NCI-H2081 (cell line): ENCODE measurements at places on chromosomes 7 and 10.

DNA sequence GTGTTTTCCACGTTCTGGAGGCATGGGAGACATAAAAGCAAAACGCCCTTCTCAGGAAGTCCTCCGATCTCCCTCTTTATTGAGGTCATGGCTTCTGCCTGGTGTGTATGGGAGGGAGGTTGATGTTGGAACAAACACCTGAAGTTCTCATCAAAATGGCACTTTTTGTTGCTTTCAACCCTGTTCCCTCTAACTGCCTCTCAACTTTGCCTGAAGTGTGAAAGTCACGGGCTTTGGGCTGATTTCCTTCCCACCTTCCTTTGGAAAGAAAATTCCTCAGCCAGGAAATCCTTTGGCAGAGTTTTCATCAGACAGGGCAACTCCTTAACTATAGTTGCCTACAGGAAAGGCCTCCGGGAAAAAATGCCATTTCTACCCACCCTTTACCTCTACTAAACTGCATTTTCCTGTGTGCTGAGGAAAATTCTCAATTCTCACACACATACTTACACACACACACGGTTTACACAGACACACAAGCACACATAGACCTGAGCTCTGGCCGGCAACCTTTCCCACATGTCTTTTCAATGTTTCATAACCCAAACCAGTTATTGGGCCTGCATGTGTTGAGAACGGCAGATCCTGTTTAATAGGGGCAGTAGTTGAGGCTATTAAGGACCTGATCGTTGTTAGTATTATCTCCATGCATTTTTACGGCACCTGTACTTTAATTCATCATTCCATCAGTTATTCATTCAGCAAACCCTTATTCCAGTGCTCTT is 36.4 kb downstream of the CYP17A1 start:
- no peak for DNase-seq

DNA sequence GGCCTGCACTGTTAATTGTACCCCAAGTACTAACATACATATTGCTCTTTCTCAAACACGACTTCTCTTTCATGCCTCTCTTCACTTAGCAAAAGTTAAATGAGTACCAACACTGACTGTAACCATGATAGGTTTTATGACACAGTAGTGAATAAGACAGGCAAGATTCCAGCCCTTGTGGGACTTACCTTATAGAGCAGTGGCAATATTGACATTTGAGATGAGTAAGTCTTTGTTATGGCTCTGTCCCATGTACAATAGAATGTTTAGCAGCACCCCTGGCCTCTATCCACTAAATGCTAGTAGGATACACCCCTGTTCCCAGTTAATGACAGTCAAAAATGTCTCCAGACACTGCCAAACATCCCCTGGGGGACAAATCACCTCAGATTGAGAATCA is 11.9 kb upstream of the COL1A2 start:
- DNase-seq, result no peak

DNA sequence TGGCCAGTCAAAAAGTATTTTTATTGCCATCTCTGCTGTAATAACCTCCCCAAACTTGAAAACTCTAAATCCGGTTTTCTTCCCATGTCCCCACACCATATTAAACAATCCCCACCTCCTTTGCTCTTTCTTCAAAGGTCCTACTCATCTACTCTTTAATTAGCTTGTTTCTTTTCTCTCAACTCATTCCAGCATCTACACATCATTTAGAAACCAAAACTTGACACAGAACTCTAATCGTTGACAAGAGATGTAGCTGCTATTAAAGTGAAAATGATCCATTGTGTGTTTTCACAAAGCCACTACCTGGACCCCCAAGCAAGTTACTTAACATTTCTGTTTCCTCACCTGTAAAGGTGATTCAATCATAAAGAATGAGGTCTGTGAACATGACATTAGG is 436.3 kb upstream of the NPVF start:
- no peak for DNase-seq

DNA sequence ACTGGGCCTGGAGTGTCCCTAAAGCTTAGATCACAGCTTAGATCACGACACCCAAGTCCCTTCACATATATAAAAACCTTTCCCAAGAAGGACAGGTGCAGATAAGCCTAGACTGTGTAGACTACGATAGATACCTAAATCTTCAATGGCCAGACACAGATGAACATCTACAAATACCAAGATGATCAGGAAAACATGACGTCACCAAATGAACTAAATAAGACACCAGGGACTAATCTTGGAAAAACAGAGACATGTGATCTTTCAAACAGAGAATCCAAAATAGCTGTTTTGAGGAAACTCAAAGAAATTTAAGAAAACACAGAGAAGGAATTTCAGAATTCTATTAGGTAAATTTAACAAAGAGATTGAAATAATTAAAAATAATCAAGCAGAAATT is 1082.6 kb upstream of the PHF14 start:
- DNase-seq, result no peak

DNA sequence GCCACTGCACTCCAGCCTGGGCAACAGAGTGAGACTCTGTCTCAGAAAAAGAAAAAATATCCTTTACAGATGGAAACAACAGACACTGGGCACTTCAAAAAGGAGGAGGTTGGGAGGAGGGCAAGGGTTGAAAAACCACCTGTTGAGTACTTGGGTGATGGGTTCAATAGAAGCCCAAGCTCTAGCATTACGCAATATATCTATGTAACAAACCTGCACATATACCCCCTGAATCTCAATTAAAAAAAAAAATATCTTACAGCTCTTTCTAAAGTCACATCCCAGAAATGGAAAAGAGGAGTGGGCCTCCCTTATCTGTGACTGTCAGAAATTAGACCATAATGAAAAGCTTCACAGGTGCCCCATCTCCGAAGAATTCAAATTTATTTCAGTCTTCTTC is 12.1 kb downstream of the VIM start:
- DNase-seq, result no peak

DNA sequence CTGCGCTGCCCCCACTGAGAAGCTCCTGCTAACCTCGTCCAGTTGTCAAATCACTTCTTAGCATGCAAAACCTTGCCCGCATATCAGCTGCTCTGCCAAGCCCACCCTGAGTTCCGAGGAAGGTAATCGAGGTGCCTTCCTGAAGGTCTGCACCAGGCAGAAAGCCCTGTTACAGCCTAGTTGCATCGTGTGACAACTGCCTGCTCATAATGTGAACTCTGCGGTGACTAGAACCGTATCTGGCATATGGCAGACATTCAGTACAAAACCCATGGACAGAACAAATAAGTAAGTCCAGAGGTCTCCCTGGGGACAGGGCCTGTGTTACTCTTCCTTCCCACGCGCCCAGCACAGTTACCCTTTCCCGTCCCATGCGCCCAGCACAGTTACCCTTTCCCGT is 394.3 kb downstream of the DNAJB6 start:
- no peak for DNase-seq
